ENCODE measurements at places on chromosomes 1 and 21. TPM values are rescaled to one million over a fixed set of nuclear protein-coding genes. Genes with fewer than 3 reads are reported as not detected.
A peak's percentile ranks its signal among the peaks of the same experiment; 100 is the strongest.

GRCh38 chr1:44631647-44632539, 42.4 kb downstream of the TMEM53 start:
- DNase-seq = peak; percentile 86

FGR gene
- 5.4 TPM for total RNA-seq

- peak; percentile 94 for DNase-seq
These were observed 9.3 kb upstream of the MDM4 start for GRCh38 chr1:204506969-204507316.

DNA sequence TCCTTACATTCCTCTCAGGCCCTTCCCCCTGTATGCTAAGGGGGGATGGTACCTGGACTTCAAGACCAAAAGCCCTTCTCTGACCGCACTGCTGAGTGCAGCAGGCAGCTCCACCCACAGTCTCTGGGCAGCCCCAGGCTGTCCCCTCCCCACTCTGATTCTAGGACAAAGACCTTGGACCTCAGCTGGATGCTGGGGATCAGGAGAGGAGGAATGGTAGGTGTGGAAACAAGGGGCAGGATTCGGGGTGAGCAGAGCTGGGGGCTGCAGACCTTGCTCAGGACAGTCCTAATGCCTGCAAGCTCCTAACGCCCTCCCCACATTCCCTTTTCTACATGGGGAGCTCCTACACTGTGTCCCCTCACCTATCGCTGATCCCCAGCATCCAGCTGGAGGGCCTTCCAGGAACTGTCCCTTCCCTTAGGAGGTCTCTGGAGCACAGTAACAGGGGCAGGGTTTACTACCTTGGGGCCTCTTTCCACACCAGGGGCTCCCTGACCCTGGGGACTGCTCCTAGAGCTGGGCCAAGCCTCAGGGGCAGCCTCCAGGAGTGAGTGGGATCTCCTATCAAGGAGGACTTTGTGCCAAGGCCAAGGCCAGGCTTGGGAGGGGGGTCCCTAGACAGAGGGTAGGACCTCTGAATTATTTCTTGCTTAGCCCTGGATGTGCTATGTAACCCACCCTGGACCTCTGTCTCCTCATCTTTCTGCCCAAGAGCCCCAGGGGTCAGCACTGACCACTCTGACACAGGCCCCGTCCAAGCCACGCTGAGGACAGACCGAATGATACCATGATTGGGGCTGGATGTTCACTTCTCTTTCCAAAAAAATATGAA, 5.6 kb downstream of the CLDN19 start:
- DNase-seq = no peak

IL22RA1 gene
- 40.0 TPM for total RNA-seq

LRRIQ3 gene
- total RNA-seq = 0.21 TPM

IGSF5 gene
- not detected for total RNA-seq

GRCh38 chr1:12316331-12316730, 86.5 kb downstream of the VPS13D start:
- DNase-seq = no peak

CCDC27 gene
- total RNA-seq = not detected

RNU1-3 gene
- total RNA-seq = under 0.01 TPM

- no peak for DNase-seq
These were observed 111.1 kb downstream of the SMYD2 start for GRCh38 chr1:214391873-214392645.

KRTAP13-2 gene
- 3.2 TPM for total RNA-seq

ATP5PF gene
- total RNA-seq = 44.8 TPM

DNA sequence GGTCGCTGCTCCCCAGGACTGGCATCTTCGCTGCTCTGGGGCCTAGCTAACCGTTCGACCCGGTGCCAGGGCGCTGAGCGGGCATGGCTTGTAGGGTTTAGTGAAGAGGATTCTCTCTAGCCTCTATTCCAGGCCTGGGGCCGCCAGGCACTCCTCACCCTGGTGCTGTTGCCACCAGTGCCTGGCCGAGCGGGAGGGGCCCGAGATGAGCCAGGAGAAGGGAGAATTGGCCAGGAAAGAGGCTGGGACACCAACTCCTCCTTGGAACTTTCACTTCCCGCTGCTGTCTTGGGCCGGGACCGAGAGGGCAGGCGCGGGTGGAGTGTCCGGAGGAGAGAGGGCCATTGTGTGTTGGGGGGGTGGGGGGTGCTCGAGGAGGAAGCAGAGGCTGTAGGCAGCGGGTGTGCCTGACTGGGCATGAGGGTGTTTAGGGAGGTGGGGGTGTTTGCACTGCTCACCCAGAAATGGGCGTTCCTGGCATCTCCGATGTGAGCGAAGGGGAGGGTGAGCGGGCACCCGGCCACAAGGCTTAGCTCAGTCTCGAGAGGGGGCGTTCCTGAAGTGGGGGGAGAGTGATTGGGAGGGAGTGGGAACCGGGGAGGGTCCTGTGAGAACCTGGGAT, 772 bp downstream of the ADAM15 start:
- peak; percentile 63 for DNase-seq

SPRR3 gene
- not detected for total RNA-seq

DNA sequence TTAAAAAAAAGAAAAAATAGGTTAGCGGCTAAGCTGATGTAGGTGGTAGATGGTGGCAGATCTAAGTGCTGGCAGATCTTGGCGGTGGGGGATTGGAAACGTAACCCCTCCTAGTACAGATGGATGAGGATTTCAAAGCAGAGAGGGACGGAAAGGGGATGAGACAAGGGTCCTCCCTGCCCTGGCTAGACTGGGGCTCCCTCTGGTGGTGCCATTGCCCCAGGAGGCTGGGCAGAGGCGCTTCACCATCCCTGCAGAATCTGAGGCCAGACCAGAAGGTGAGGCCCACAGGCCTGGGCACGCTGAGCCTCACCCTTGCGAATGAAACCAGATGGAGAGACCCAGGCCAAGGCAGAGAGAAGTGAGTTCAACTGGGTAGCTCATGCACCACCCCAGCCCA, 7.0 kb upstream of the PLEKHA6 start:
- no peak for DNase-seq

- no peak for DNase-seq
These were observed 7.9 kb downstream of the COX20 start for GRCh38 chr1:244843148-244843978.

- no peak for DNase-seq
These were observed 28.9 kb upstream of the EFCAB14 start for GRCh38 chr1:46747683-46748288.

DNA sequence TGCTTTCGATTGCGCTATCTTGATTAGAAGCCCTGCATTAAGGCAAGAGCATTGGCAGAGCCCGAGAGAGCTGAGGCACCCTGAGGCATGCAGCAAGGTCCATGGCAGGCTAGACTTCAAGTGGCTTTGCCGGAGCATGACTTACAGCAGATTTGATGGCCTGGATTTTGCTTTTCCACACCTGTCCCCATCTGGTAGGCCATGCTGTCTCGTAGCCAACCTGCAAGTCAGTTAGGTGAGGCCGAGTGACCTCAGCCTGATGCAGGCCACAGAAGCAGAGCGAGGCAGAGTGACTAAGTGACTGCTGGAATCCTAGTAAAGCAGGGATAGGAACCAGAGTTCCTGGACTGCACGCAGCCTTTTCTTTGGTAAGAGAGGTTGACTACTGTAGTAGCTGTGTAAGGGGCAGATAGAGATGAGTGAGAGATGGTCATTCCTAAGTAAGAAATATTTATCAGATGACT, 148.9 kb downstream of the PBX1 start:
- DNase-seq = no peak

CHI3L2 gene
- total RNA-seq = 5.5 TPM

UMODL1 gene
- not detected for total RNA-seq

OR10Z1 gene
- not detected for total RNA-seq

DNA sequence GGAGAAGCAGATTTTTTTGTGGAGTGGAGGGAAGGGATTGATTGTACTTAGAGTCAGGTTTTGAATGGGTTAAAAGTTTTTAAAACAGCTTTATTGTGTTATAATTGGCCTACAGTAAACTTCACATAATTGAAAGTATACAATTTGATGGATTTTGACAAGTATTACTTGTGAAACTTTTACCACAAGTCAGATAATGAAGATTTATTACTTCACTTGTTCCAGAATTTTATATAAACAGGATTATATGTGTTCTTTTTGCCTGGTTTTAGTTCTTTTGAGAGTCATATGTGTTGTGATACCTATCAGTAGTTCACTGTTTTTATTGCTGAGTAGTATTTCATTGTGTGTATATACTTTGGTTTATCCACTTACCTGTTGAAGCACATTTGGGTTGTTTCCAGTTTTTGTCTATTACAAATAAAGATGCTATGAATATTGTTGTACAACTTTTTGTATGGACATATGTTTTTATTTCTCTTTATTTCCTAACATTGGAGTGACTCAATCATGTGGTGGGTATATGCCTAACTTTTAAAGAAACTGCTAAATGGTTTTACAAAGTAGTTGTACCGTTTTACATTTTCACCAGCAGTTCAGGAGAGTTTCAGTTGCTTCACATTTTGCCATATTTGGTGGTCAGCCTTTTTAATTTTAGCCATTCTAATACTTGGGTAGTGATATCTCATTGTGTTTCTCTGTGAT, 71.0 kb downstream of the DYRK1A start:
- DNase-seq = no peak

- no peak for DNase-seq
These were observed 1518.0 kb downstream of the NCAM2 start for GRCh38 chr21:22516230-22516629.

- no peak for DNase-seq
These were observed 134.5 kb downstream of the LIPI start for GRCh38 chr21:14076143-14076806.

CLCN6 gene
- total RNA-seq = 9.4 TPM

- no peak for DNase-seq
These were observed at the start of gene ESRRG for GRCh38 chr1:216723274-216723780. Gene ESRRG (minus strand): TSS chr1:216723429. CDS start chr1:216723299, 130 bp downstream.

DNA sequence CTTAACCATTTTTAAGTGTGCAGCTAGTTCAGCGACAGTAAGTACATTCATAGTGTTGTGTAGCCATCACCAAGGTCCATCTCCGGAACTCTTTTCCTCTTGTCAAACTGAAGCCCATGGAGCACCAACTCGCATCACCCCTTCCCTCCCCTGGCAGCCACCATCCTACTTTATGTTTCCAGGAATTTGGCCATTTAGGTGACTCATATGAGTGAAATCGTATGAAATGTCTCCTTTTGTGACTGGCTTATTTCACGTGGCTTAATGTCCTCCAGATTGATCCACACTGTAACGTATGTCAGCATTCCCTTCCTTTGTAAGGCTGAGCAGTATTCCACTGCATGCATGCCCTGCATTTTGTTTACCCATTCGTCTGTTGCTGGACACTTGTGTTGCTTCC, 2.5 kb downstream of the COL6A2 start:
- peak; percentile 13 for DNase-seq

DNA sequence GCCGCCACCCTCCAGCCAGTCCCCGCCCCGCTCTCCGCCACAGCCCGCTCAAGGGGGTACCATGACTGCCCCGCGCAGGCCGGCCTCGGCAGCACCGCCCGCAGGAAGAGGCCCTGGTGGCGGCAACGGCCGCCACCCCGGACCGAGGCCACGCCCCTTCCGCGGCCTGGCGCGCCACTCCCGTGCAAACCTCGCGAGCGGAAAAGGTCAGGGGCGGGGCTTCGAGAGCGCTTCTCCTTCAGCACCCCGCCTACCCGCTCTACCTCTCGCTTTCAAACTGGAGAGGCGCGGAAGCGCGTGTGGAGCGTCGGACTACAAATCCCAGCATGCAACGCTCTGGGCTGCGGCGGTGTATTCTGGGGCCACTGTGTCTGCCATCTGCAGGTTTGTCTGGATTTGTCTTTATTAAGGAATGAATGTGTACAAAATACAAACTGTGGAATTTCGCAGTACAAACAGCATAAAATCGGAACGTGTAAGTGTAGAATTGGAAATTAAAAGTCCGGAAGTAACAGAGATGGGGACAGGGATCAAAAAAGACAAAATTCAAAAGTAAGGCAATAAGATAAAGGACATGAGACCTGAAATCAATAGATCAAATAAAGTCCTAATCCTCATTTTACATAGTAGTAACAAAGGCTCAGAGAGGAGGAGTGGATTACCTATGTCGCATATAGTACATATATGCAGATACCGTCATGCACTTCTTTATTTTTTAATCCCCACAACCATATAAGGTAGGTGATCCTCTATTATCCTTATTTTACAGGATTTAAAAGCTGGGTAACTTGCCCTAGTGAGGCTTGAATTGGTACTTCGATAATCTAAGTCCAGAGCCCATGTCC, 464 bp upstream of the ADSS2 start:
- DNase-seq = peak; percentile 100

Data from lower leg skin (tissue), 4 donors.